ENCODE measurements at places on chromosomes 6 and 20. TPM values are rescaled to one million over a fixed set of nuclear protein-coding genes. Genes with fewer than 3 reads are reported as not detected.

GRCh38 chr6:156779206-156780094, 2.3 kb downstream of the ARID1B start:
- no peak for DNase-seq

DNA sequence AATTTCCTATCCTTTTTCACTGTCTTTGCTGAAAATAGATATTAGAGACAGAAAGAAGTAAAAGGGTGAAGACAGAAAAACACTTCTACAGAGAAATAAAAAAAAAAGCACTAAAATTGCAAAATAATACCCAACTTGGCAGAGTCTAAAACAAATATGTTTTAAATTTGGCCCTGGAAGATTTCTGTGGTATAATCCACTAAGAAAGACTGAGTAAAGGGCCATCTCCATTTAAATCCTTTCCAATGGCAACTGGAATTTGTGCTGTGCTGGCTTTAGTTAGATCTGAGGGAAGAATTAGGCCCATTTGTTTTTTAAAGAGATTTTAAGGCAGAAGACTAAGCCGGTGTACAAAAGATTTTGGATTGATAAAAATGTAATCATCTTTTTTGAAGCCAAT, 321.2 kb downstream of the GJA1 start:
- DNase-seq, result no peak

DNA sequence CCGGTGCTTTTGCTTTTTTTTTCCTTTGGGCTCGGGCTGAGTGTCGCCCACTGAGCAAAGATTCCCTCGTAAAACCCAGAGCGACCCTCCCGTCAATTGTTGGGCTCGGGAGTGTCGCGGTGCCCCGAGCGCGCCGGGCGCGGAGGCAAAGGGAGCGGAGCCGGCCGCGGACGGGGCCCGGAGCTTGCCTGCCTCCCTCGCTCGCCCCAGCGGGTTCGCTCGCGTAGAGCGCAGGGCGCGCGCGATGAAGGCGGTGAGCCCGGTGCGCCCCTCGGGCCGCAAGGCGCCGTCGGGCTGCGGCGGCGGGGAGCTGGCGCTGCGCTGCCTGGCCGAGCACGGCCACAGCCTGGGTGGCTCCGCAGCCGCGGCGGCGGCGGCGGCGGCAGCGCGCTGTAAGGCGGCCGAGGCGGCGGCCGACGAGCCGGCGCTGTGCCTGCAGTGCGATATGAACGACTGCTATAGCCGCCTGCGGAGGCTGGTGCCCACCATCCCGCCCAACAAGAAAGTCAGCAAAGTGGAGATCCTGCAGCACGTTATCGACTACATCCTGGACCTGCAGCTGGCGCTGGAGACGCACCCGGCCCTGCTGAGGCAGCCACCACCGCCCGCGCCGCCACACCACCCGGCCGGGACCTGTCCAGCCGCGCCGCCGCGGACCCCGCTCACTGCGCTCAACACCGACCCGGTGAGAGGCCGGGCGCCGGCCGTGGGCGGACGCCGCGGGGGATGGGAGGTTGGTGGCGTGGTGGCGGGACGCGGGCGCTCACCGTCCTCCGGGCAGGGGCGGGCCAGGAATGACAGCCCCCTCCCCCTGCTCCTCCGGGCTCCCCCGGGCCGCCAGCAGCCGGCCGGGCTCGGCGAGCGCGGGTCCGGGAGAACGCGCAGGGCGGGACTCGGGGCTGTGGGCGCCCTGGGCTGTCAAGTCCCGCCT, 606 bp downstream of the ID4 start:
- peak; percentile 52 for DNase-seq

The ENPP5 gene
- total RNA-seq, result 5.3 TPM

GRCh38 chr6:167684276-167685104, 142.2 kb upstream of the AFDN start:
- DNase-seq, result no peak

DNA sequence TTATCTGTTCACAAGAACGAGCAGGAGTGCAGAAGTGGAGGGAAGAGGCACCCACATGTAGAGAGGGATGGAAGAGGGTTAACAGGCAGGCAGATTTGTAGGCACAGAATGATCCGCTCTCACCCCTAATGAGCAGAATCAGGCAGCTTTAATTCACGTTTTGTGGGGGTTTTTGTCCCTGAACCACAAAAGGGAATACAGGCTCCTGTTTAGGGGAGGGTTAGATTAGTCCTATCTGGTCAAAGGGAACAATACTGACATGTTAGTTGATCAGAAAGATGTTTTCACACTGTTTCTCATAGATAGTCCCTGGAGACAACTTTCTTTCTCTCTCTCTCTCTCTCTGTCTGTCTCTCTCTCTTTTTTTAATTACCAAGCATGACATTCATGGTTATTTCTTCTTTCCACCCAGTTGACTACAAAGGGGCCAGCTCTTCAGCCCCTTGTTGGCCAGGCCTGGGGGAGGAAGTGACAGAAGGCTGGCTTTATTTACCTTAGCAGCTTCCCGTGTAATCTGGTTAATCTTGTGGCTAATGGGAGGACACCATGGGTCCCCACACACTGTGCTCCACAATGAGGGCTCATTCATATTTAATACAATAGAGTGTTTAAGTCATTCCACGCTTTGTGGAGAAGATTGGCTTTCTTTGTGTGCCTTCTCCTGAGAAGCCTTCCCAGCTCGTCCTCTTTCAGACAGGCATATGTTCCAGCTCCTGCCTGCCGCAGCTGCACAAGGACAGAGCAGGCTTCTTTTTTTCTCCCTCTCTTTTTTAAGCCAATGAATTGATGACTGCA, 958.8 kb downstream of the TFAP2A start:
- no peak for DNase-seq

- DNase-seq, result no peak
These were observed 757 bp upstream of the SAMD3 start for GRCh38 chr6:130223508-130223907.

- no peak for DNase-seq
These were observed 13.2 kb upstream of the SSTR4 start for GRCh38 chr20:23021951-23022350.

DNA sequence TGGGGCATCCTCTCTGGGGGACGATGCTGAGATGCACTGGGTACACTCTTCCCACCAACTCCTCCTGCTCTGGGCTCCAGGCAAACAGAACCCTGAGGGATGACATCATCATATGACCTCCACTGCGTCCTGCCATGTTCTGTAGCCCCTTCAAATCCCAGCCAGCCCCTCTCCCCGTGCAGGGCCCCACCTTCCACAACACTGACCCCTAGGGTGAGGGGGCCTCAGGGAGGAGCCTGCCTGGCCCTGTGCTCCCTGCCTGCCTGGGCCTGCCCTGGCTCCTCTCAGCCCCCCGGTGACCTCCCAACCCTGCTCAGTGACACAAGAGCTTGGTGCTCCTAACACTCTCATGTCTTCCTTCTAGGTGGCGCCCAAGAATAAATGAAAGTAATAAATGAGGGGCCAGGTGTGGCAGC, 9.6 kb upstream of the SPDEF start:
- no peak for DNase-seq

DNA sequence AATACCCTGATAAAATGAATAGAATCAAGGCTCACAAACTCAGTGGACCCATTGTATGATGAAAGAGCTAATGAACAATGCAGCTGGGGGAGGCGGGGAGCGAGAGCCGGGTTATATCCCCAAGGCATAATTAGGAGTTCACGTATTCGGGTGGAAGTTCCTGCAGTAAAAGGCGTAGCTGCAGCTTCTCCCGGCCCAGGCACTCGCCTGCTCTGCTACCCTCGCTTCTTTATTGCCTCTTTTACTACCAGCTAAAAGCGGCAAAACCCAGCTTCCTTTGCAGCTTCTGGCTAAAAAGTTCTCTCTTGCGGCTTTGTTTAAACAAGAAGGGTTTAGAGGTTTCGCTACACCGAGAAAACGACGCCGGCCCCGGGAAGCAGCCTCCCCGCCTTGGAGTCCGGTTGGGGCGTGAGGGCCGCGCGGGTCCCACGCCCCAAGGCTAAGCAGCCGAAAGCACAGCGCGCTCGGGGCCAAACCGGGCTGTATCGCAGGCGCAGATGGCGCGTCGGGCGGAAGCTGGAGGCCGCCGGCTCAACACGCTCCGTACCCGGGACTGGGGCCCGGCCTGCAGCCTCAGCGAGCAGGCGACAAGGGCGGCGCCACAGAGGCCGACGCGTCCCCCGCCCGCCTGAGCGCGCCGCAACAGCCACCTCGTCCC, 1.6 kb downstream of the ZBTB2 start:
- DNase-seq, result peak; percentile 39

The SMLR1 gene
- total RNA-seq, result not detected

DNA sequence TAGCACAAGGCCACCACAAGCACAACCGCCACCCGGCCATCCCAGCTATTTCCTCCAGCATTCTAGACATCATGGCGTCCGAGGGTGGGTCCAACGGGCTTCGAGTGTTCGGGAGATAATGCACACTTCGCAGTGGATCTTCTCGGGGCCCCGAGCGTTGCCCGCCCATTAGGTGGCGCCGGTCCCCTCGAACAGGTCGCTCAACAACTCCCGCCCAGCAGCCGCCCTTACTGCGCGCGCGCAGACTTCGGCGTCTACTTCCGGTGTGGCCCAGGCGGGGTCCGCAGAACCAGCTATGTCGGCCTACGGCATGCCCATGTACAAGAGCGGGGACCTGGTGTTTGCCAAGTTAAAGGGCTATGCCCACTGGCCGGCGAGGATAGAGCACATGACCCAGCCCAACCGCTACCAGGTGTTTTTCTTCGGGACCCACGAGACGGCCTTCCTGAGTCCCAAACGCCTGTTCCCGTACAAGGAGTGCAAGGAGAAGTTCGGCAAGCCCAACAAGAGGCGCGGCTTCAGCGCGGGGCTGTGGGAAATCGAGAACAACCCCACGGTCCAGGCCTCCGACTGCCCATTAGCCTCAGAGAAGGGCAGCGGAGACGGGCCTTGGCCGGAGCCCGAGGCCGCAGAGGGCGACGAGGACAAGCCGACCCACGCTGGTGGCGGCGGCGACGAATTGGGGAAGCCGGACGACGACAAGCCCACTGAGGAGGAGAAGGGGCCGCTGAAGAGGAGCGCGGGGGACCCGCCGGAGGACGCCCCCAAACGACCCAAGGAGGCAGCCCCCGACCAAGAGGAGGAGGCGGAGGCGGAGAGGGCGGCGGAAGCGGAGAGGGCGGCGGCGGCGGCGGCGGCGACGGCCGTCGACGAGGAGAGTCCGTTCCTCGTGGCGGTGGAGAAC, at the start of gene HDGFL1:
Gene HDGFL1 (plus strand): TSS at position 286 of the 904 bp plus-strand sequence. CDS start 10 bp downstream, at position 296.
- no peak for DNase-seq

The MMP24 gene
- 102 TPM for total RNA-seq

DNA sequence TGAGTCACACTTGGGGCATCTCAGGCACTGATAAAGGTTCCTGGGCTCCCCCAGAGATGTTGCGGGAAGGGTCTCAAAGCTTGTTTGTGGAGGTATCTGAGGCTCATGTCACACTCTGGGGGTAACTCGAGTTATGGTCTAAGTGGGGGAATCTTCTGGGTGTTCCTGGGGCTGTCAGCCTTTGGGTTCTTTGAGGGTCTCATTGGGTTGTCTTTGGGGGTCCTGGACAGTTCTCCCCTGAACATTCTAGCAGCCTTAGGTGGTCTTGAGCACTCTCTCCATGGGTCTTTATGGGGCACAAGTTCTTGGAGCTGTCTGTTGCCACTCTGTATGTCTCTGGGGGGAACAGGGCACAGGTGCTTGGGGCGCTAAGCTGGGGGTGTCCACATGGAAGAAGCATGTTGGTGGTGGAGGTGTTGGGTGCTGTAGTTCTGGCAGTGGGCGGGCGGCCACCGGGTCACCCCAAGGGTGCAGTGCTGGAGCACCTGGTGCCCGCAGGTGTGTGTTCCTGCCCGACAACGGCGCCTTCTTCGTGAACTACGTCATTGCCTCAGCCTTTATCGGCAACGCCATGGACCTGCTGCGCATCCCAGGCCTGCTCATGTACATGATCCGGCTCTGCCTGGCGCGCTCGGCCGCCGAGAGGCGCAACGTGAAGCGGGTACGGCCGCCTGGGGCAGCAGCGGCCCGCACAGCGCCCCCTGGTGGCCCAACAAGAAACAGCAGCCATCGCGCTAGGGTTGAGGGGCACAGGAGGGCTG, 7.1 kb upstream of the CAPN11 start:
- peak; percentile 87 for DNase-seq
